Uterus (tissue), 4 donors: ENCODE measurements at places on chromosomes 2 and 18. TPM values are rescaled to one million over a fixed set of nuclear protein-coding genes. Genes with fewer than 3 reads are reported as not detected.

AP1S3 gene
- not detected for total RNA-seq

GRCh38 chr18:57547260-57547659, 39.2 kb downstream of the FECH start:
- H3K4me3 ChIP-seq, result no peak overlapping the region
- no peak overlapping the region for H3K27ac ChIP-seq
- no peaks in the 10 kb centered on the region for H3K27me3 ChIP-seq
- H3K4me1 ChIP-seq, result no peaks in the 10 kb centered on the region
- no peaks in the 10 kb centered on the region for H3K36me3 ChIP-seq

DNA sequence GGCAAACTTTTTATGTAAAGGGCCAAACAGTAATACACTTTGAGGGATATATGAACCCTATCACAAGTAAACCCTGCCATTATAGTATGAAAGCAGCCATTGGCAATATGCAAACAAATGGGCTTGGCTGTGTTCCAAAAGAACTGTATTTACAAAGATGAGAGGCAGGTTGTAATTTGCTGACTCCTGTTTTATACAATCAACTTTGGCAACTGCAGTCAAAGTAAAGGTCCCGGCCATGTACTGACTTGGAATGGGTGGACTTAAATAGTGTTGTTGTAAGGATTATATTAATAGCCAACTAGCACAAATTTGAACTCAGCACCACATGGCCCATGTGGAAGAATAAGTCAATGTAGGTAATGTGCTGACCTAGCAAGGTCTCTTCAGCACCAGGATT, 223.4 kb downstream of the WDPCP start:
- H3K27me3 ChIP-seq, result no peaks in the 10 kb centered on the region
- DNase-seq, result no peak
- H3K36me3 ChIP-seq, result no peaks in the 10 kb centered on the region
- no peak overlapping the region for H3K4me3 ChIP-seq
- H3K4me1 ChIP-seq, result no peaks in the 10 kb centered on the region

GRCh38 chr2:188628989-188629752, 337.5 kb downstream of the GULP1 start:
- no peak for DNase-seq
- peak overlapping the region; percentile 60 for H3K27ac ChIP-seq
- H3K36me3 ChIP-seq, result no peaks in the 10 kb centered on the region
- no peaks in the 10 kb centered on the region for H3K27me3 ChIP-seq
- H3K4me1 ChIP-seq, result no peaks in the 10 kb centered on the region

DNA sequence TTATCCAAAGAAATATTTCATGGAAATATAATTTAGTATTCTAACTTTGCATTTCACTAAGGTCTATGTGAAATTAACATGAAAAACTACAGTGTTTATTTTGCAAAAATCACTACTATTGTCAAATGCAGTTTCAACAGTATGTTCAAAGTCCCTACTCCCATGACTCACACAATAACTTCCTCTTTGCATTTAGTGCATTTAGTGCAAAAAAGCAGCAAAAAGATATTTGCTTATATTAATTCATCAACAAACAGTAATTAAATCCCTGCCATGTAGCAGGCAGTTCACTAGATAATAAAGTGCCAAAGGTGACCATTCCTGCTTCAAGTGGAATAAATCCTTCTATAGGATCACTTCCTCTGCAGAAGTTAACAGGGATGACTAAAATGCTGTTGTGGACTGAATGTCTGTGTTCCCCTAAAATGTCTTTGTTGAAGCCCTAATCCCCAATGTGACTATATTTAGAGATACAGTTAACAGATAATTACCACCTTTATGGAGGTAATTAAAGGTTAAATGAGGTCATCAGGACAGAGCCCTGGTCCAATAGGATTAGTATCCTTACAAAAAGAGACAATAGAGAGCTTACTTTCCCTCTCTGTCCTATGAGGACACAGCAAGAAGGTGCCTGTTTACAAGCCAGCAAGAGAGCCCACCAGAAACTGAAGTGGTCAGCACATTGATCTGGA, 61.7 kb downstream of the STK39 start:
- H3K4me1 ChIP-seq, result no peaks in the 10 kb centered on the region
- no peaks in the 10 kb centered on the region for H3K36me3 ChIP-seq
- no peaks in the 10 kb centered on the region for H3K27me3 ChIP-seq
- DNase-seq, result no peak

GRCh38 chr18:22185273-22185672, 15.9 kb downstream of the GATA6 start:
- peak overlapping the region; percentile 85 for H3K27ac ChIP-seq
- DNase-seq, result no peak
- peaks cover 19% of the 10 kb centered on the region for H3K4me1 ChIP-seq
- H3K36me3 ChIP-seq, result no peaks in the 10 kb centered on the region

PNO1 gene
- 15.8 TPM for total RNA-seq

- DNase-seq, result no peak
- H3K27me3 ChIP-seq, result no peaks in the 10 kb centered on the region
- no peak overlapping the region for H3K27ac ChIP-seq
- no peaks in the 10 kb centered on the region for H3K36me3 ChIP-seq
These were observed 222.5 kb upstream of the COPS8 start for GRCh38 chr2:236862961-236863728.

IL1RL2 gene
- total RNA-seq, result 1.3 TPM

- H3K27me3 ChIP-seq, result no peaks in the 10 kb centered on the region
- H3K4me3 ChIP-seq, result no peak overlapping the region
- no peaks in the 10 kb centered on the region for H3K36me3 ChIP-seq
These were observed 119.0 kb downstream of the RPIA start for GRCh38 chr2:88810488-88810887.

ACMSD gene
- not detected for total RNA-seq

DNA sequence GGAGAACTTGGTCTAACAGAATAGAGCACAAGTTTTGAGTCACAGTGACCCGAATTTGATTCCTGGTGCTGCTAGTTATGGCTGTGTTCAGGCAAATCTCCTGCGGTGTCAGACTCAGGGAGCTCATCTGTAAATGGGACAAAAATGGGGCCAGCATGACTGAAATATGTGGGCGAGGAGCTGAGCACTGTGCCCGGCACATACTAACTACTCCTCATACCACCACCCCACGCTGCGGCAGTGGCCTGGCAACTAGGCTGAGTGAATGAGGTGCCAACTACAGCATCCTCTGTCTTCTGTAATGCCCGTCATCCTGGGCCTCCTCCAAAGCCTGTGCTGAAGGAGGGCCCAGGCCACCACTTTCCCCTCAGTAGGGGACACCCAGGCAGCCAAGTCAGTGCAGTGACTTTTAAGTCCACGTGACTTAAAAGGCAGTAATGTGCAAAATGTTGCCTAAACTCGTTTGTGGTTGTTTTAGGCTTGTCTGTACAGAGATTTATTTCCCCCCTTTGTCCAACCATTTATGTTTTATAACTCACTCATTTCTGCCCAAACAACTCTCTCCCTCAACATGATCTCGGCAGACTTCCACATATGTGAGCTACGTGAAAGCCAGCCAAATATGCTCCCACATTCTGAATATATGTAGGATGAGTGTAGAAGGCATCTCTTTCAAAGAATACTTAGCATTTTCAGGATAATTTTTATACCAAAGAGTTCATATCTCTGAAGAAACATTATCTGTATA, 773.7 kb downstream of the TSN start:
- no peak overlapping the region for H3K4me3 ChIP-seq
- no peaks in the 10 kb centered on the region for H3K4me1 ChIP-seq
- no peaks in the 10 kb centered on the region for H3K27me3 ChIP-seq
- H3K36me3 ChIP-seq, result no peaks in the 10 kb centered on the region
- H3K27ac ChIP-seq, result no peak overlapping the region

ATP6V1C2 gene
- 3.6 TPM for total RNA-seq

DNA sequence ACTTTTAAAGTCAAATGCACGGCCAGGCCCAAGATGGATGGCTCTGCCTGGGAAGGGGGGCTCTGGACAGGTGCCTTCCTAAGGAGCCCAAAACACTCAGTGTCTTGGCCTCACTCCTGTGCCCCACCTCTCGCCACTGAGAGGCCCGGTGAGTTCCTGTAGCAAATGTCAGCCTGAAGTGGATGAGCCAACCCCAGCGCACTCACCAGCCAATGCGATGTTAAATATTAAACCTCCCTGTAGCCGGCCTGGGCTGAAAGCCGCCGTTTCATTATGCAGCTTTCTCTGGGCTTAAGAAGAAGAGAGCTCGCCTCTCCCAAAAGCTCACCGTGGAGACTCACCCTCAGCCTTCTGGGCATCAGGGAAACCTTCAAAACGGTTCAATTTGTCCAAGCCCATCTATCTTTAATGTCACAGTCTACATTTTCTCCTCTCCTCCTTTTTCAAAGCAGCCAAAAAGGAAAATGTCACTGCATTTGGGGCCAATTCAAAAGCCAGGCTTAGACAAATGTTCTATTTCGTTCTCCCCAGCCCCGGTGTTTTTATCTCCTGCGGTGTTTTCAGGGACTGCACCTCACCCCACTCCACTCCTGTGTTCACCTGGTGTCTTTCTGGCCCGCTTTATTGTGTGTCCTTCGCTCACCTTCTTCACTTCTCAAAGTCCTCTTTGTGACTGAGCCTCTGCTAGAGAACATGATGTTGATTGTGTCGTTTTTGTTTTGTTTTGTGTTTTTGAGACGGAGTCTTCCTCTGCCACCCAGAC, 124.0 kb downstream of the NRP2 start:
- no peak for DNase-seq
- peaks cover 7% of the 10 kb centered on the region for H3K4me1 ChIP-seq
- H3K4me3 ChIP-seq, result no peak overlapping the region
- H3K36me3 ChIP-seq, result no peaks in the 10 kb centered on the region

DNA sequence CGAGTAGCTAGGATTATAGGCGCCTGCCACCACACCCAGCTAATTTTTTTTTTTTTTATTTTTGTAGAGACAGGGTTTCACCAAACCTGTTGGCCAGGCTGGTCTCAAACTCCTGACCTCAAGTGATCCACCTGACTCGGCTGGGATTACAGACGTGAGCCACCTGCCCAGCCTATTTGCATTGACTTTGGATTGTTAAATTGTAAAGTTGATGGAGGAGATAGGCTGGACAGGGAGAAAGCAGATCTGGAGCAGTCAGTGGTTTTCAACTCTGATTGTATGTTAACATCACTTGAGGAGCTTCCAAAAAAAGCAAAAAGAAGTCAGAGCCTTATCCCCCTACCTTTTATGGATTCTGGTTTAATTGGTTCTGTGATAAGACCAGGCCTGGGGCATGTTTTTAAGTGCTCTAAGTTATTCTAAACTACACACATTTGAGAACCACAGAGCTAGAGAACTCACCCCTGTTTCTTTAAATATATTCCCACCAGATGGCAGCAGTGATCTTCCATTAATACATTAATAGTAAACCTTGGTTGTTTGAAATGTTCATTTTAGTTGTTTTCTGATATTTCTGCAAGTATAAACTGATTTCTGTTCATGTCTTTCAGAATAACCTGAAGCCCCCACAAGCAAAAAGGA, 7.5 kb downstream of the C2orf49 start:
- no peaks in the 10 kb centered on the region for H3K36me3 ChIP-seq
- H3K4me3 ChIP-seq, result no peak overlapping the region
- H3K27me3 ChIP-seq, result no peaks in the 10 kb centered on the region
- H3K27ac ChIP-seq, result no peak overlapping the region
- H3K4me1 ChIP-seq, result no peaks in the 10 kb centered on the region
- DNase-seq, result no peak

- H3K27ac ChIP-seq, result no peak overlapping the region
- no peaks in the 10 kb centered on the region for H3K27me3 ChIP-seq
These were observed 80.0 kb downstream of the EPB41L3 start for GRCh38 chr18:5463831-5464230.

MALL gene
- total RNA-seq, result 0.59 TPM

ST6GAL2 gene
- total RNA-seq, result 64.2 TPM
